ENCODE measurements at places on chromosomes 11 and 22.
A peak's percentile ranks its signal among the peaks of the same experiment; 100 is the strongest.

DNA sequence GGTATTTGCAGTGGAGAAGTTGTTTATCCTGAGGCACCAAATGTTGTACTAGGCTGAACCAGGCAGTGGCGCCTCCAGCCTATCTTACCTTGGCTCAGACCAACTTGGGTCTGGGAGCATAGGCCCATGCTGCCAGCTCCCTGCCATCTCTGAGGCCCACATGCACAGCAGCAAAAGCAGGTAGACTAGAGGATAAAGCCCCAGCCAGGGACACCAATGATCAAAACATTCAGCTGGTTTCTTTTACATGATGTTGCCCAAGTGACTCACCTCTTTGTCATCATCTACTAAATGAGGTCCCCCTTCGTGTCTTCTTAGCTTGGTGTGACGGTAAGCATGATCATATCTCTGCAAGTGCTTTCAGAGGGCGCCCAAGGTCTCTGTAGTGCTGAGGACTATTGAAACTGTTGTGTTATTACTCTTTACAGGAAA is 112.1 kb upstream of the DRD2 start:
- no peak for DNase-seq

- peak; percentile 23 for DNase-seq
Observed at GRCh38 chr11:78192911-78193351, 4.2 kb downstream of the USP35 start.

DNA sequence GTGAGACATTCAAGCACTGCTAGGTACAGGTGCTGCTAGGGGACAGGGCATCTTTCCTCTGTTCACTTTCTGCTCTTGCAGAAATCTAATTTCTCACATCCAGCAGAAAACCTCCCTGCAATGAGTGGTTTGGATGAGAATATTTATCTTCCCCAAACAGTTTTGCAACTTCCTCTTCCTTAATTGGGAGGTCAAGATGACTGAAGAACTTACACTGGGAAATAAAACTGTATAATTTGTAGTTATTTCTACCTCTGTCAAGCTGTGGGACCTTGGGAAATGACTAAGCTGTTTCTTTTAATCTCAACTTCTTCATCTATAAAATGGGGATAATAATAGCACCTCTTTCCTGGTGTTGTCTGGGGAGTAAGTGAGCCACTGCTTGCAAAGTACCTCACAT is 69.8 kb downstream of the PRR5L start:
- no peak for DNase-seq

GRCh38 chr22:45082795-45083194 is 73.0 kb upstream of the PHF21B start:
- DNase-seq, result no peak

DNA sequence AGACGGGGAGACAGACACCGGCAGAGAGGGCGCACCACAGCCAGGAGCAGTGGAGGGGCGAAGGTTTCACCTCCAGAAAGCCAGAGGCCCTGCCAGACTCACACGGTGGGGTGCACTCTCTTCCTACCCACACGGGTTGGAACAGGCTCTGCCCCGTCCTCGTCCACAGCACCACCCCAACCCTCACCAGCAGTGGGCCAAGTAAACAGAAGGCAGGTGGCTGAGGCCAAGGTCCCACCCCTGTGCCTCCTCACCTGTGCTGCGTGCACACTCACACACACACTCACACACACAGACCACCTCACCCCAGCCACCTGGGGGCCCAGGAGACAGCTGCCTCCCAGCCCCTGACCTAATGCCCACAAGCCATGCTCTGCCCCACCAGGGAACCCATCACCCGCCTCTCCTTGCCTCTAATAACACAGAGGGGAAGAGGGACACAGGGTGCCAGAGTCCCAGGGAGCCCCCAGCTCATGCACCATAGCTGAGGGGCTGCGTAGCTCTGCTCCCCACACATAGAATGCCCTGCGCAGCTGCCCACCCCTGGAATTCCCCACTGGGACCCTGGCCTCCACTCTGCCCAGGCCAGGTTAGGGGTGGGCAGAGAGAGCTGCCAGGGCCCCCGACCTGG is 3.1 kb downstream of the CYB5R3 start:
- DNase-seq, result no peak

All from CD4-positive, alpha-beta T cell treated with Interleukin-2 at 100 ng/mL for 4 hours (primary cell).